ENCODE measurements at places on chromosomes 16 and 17. TPM values are rescaled to one million over a fixed set of nuclear protein-coding genes. Genes with fewer than 3 reads are reported as not detected.

DNA sequence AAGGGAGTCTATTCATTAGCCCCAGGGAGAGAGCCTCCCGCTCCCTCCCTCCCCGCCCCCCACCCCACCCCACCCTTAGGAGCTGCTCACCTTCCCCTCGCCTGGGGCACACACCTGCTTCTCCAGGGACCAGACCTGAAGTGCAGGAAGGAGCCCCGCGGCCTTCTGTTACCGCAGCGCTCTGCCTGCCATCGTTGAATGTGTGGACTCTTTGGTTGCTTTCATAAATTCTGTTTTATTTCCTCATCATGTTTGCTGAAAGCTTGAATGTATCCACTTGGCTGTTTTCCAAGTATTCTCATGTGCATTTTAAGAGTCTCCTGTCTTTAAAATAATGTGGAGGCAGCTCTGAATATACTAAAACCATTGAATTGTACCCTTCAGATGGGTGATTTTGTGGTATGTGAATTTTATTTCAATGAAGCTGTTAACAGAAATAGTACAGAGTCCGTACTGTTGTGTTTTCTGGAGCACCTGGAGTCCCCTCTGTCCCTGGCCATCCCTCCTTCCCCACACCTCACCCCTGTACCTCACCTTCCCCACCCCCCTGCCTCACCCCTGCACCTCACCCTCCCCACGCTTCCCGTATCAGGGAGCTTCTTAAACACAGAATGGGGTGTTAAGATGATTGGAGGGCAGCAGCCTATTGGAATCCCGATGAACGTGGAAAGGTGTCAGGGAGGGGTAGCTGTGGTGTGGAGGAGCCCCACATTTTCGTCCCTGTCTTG, 25.5 kb downstream of the RAB11FIP3 start:
- H3K36me3 ChIP-seq: no peaks in the 10 kb centered on the region
- no peaks in the 10 kb centered on the region for H3K27me3 ChIP-seq
- H3K4me1 ChIP-seq: peaks cover 8% of the 10 kb centered on the region
- DNase-seq: no peak
- H3K27ac ChIP-seq: no peak overlapping the region
- no peak overlapping the region for H3K4me3 ChIP-seq

GRCh38 chr17:64176556-64176955, 46.6 kb upstream of the ERN1 start:
- no peak overlapping the region for H3K4me3 ChIP-seq
- H3K27me3 ChIP-seq: no peaks in the 10 kb centered on the region
- H3K4me1 ChIP-seq: no peaks in the 10 kb centered on the region

DNA sequence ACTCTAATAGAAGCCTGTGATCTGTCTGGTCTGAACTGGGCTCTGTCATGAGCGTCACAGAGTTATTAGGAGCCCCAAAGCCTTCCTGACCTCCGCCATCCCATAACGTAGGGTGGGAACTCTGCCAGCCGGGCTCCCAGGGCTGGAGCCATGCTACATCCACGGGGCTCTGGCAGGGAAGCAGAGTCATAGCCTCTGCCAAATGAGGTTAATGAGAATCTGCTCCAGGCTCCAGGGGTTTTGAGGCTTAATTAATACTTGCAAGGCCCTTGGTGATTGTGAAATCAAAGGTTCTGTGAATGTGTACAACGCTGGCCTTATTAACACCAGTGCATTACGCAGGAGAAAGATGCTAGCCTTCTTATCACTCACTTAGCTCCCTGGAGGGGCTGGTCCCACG, 42.4 kb upstream of the ZFP90 start:
- no peak overlapping the region for H3K27ac ChIP-seq
- peaks cover 10% of the 10 kb centered on the region for H3K4me1 ChIP-seq
- H3K36me3 ChIP-seq: no peaks in the 10 kb centered on the region

DNA sequence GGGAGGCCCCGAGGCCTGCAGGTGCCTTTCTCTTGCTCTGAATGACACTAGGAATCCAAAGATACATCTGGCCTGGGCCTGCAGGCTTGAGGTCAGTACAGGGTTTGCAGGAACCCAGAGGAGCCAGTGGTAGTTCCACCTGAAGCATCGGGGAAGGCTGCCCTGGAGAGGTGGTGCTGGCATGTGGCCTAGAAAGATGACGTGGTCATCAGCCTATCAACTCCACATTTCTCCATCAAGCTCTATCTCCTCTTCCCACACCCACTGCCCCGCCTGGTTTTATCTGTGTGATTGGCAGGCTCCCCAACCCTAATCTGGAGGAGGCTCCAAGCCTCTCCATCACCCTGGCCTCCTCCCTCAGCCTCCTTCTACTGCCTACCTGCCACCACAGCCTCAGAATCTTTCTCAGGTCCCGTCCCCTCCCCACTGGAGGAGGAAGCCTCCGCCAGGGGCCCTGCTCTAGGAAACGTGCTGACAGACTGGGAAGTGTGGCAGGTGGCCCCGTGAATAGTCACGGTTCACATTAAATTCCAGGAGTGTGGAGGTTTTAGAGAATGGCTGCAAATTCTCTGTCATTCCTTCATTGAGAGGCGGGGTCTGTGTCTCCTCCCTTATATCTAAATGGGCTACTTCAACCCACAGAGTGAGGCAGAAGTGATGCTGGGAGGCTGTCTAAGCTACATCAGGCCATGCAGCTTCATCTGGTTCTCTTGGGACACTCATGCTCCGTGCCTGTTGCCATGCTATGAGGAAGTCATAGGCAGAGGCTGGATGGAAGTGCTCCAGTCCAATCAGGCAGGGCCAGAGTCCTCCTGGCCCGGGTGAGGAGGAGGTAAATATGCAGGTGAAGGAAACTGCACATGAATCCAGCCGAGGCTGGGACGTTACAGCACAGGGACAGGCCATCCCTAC, 11.4 kb upstream of the MAP2K3 start:
- no peaks in the 10 kb centered on the region for H3K36me3 ChIP-seq
- H3K4me1 ChIP-seq: peaks cover 27% of the 10 kb centered on the region

DNA sequence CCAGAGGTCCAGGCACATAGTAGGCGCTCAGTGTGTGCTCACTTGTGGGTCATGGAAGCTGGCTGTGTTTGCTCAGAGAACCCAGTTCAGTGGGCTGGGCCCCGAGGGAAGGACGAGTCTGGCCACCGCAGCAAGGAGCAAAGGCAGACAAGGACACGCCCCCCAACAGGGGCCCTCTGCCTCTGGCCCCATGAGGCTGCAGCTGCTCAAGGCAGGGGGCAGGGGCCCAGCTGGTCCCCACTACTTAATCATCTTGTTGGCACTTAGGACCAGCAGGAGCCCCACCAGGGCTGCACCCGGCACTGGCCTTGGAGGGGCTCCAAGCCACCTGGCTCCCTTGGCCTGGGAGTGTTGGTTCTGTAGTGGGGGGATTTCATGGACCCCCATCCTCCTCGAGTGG, 16.1 kb downstream of the KCNJ12 start:
- peaks cover 16% of the 10 kb centered on the region for H3K27me3 ChIP-seq
- no peaks in the 10 kb centered on the region for H3K36me3 ChIP-seq
- no peak overlapping the region for H3K27ac ChIP-seq
- no peak overlapping the region for H3K4me3 ChIP-seq
- no peak for DNase-seq

Gene CHST5
- total RNA-seq: 0.11 TPM

GRCh38 chr16:28179354-28179753, 32.4 kb downstream of the XPO6 start:
- H3K27ac ChIP-seq: peak overlapping the region; percentile 89
- no peaks in the 10 kb centered on the region for H3K27me3 ChIP-seq
- peak overlapping the region; percentile 56 for H3K4me3 ChIP-seq

Gene ABCC12
- not detected for total RNA-seq

DNA sequence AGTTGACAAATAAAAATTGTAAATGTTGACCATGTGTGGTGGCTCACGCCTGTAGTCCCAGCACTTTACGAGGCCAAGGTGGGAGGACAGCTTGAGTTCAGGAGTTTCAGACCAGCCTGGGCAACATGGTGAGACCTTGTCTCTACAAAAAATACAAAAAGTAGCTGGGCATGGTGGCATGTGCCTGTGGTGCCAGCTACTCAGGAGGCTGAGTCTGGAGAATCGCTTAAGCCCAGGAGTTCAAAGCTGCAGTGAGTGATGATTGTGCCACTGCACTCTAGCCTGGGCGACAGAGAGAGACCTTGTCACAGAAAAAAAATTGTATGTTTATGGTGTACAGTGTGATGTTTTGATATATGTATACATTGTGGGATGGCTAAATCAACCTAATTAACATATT, 119.6 kb downstream of the NPIPB5 start:
- no peak overlapping the region for H3K4me3 ChIP-seq
- DNase-seq: no peak
- no peaks in the 10 kb centered on the region for H3K36me3 ChIP-seq
- H3K4me1 ChIP-seq: no peaks in the 10 kb centered on the region

Gene TMEM238L
- not detected for total RNA-seq

Gene ZNF48
- total RNA-seq: 13.0 TPM

Gene KCNH6
- total RNA-seq: not detected

GRCh38 chr17:10135539-10136257, 62.7 kb downstream of the GAS7 start:
- no peak overlapping the region for H3K4me3 ChIP-seq
- no peaks in the 10 kb centered on the region for H3K4me1 ChIP-seq
- H3K27ac ChIP-seq: no peak overlapping the region
- H3K36me3 ChIP-seq: no peaks in the 10 kb centered on the region

Gene SLC35G6
- total RNA-seq: not detected

Gene UMOD
- not detected for total RNA-seq

GRCh38 chr16:52383640-52384292, 163.2 kb downstream of the TOX3 start:
- H3K36me3 ChIP-seq: no peaks in the 10 kb centered on the region
- no peak for DNase-seq
- no peaks in the 10 kb centered on the region for H3K27me3 ChIP-seq

Gene KRT33A
- not detected for total RNA-seq

DNA sequence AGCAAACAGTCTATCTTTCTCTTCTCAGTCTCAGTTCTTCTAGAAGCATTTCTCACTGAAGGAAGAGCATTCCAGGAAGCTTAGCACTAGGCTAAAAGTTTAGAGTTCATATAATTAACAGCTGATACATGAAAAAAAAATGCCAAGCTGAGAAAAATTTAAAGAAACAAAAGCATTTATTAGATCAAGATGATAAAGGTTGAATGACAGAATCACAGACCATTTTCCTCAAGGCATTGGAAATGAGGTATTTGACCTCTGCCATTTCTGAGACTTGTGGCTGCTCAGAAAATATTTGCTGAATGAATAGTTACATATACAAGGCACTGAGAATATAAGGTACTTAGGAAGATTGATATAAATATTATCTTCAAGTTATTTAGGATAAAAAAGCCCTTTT, 901.6 kb upstream of the GOT2 start:
- H3K4me1 ChIP-seq: no peaks in the 10 kb centered on the region
- no peak for DNase-seq
- no peaks in the 10 kb centered on the region for H3K27me3 ChIP-seq
- no peak overlapping the region for H3K4me3 ChIP-seq
- H3K27ac ChIP-seq: no peak overlapping the region

- no peak overlapping the region for H3K4me3 ChIP-seq
- peaks cover 6% of the 10 kb centered on the region for H3K4me1 ChIP-seq
- H3K27ac ChIP-seq: no peak overlapping the region
- no peaks in the 10 kb centered on the region for H3K36me3 ChIP-seq
These were observed 59.8 kb upstream of the RBFOX3 start for GRCh38 chr17:79670537-79671084.

- H3K4me1 ChIP-seq: no peaks in the 10 kb centered on the region
- H3K36me3 ChIP-seq: no peaks in the 10 kb centered on the region
- H3K27me3 ChIP-seq: no peaks in the 10 kb centered on the region
- H3K27ac ChIP-seq: no peak overlapping the region
These were observed 89.4 kb downstream of the CHD9NB start for GRCh38 chr16:52963212-52963854.

Gene KRTAP3-2
- not detected for total RNA-seq

Gene METRNL
- total RNA-seq: 10.7 TPM

DNA sequence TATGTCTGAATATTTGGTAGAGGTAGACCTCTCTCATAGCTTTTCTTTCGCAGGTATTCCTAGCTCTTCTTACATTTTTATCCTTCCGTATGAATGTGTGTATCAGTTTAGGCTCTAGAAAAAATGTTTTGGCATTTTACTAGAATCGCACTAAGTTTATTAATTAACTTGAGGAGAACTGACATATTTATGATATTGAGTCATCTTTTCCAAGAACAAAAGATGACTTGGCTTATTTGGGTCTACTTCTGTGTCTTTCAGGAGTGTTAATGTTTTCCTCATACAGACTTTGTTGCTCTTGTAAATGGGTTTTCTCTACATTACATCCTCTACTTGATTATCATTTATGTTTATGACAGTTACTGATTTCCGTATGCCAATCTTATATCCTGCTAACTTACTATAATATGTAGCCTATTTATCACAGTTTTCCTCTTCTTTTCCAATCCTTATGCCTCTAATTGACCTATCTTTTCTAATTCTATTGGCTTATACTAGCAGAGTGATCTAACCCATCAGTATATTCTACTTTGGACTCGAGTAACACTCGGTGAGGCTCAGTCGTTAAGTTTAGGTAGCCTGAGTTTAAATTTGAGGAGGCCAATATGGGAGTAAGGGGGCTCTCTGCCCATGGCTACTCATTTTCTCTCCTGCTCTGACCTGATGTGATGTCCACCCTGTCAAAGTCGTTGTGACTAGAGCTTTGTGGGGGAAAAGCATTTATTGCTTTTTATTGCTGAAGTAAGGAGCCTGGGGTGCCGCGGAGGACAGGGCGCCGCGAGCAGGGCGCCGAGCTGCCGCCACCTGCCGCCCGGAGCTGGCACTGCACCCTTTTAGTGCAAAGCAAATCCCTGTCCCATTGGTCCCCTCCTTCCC, 20.0 kb downstream of the ST6GALNAC1 start:
- H3K4me1 ChIP-seq: no peaks in the 10 kb centered on the region
- H3K36me3 ChIP-seq: no peaks in the 10 kb centered on the region
- no peak overlapping the region for H3K4me3 ChIP-seq
- DNase-seq: peak; percentile 68
- H3K27ac ChIP-seq: no peak overlapping the region

All from activated B cell treated with CpG ODN at 0.5 μM for 24 hours (primary cell).